Endothelial cell (in vitro differentiated cells): ENCODE measurements at places on chromosomes 6 and 20. TPM values are rescaled to one million over a fixed set of nuclear protein-coding genes. Genes with fewer than 3 reads are reported as not detected.

The PRDM13 gene
- total RNA-seq: not detected

The OR2H1 gene
- not detected for total RNA-seq

The PHACTR1 gene
- 39.9 TPM for total RNA-seq

The PAX1 gene
- total RNA-seq: not detected

The HFE gene
- total RNA-seq: 1.2 TPM

The GCLC gene
- 28.7 TPM for total RNA-seq

The KCNQ5 gene
- 0.08 TPM for total RNA-seq

DNA sequence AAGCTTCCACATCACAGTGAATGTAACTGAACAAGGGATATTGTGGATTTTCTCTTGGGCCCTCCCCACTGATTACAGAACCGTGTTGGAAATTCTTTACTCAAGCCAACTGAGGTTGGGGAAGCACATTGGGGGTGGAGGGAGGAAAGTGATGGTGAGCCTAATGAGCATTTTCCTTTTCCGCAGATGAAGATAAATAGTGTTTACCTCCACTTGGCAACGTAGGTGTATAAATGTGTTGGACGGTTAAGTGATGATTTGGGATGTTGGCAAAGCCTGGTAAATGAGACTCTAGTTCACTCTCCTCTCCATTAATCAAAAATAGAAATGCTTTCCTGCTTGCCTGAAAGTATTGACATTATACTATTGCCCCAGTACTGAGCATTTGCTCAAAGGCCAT lies 27.1 kb upstream of the NRN1 start:
- DNase-seq: no peak

GRCh38 chr6:3377536-3378397 lies 79.1 kb downstream of the SLC22A23 start:
- DNase-seq: no peak

DNA sequence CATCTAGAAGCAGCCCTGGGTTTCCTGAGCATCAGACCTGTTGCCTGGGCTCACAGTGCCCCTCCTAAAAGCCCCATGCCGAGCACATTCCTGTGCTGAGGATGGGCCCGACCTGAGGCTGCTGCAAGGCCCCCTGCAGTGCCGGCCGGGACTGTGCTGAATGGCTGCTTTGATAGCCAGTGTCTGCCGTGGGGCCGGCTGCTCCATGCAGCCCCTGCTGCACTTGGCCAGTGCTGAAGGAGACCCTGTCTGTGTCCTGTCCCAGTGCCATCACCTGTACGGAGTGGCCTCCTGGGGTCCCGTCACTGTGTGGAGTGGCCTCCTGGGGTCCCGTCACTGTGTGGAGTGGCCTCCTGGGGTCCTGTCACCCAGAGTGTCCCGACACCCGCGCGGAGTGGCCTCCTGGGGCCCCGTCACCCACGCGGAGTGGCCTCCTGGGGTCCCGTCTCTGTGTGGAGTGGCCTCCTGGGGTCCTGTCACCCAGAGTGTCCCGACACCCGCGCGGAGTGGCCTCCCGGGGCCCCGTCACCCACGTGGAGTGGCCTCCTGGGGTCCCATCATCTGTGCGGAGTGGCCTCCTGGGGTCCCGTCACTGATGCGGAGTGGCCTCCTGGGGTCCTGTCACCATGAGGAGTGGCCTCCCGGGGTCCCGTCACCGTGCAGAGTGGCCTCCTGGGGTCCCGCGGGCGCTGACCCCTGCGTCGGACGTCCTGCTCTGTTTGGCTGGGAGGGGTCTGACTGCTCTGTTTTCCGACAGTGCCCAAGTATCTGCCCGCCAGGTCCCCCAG lies 7.0 kb downstream of the COL9A3 start:
- no peak for DNase-seq

DNA sequence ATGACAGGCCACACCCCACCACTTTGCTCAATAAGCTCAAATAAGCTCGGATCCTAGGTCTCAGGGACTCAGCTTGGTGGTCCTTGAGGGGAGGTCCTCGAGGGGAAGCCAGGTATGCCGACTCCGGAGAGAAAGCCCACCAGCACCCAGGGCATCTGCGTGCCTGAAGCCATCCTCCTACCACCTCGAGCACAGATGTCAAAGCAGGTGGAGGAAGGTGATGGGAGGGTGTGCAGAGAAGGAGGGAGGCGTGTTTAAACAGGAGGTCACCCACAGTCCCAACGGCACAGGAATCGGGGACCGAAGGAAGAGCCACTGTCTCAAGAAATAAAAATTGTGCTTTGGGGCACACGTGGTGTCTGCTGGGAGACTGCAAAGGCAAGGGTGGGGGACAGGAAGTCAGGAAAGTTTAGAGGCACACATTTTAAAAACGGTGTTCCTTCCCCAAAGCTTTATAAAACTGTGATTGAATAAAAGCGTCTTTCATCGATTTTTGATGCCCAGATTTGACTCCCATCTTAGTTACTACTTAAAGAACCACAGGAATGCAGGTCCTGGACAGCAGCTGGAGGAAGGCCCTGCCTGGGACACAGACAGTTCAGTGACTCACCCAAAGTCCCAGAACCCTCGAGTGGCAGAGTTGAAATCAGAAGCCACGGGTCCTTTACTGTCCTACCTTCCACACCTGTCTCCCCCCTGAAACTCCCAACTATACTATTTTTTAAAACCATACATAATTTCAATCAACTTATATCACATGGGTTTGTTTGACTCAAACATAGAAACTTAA lies 221.0 kb upstream of the PDE10A start:
- DNase-seq: no peak

GRCh38 chr6:122050242-122050755 lies 349.2 kb upstream of the HSF2 start:
- DNase-seq: no peak

DNA sequence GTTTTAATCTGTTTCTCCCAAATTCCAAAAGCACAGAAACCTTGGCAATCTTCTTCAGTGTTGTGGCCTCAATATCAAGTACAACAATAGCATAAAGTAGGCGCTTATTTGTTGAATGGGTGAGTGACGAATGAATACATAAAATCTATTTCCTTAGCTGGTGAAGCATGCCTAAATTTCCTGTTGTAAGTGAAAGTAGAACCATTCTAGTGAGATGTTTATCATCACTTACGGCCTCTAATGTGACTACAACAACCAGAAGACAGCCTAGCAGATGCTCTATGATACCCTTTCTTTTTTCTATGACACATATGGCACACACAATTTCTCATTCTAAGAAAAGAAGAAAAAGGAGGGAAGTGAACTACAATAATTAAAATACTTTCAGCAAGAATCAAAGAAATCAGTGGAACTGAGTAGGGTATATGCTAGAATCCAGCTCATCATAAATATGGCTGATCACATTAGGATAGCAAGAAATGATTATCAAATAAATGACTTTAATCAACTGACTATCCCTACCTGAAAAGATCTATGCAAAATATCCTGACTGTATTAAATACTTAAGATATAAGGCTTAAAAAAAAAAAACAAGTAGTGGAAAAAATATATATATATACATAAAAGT lies 67.4 kb downstream of the BTBD9 start:
- DNase-seq: no peak

- DNase-seq: no peak
These were observed 25.7 kb upstream of the EMILIN3 start for GRCh38 chr20:41392295-41392694.

- no peak for DNase-seq
These were observed 66.3 kb downstream of the ATXN1 start for GRCh38 chr6:16694781-16695578.

DNA sequence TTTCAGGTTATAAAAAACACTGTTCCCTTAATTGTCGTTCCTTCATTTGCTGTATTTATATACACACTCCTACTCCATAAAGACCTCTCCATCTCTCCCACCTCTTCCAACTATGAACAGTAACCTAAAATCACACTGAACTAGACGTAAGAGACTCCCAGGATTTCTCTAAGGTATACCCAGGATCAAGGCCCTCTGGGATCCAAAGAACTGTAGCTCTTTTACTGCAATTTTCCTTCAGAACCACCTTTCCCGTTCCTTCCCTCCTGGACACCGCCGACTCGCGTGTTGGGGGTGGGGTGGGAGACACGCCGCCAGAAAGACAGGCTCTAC lies 680 bp downstream of the LATS1 start:
- no peak for DNase-seq

DNA sequence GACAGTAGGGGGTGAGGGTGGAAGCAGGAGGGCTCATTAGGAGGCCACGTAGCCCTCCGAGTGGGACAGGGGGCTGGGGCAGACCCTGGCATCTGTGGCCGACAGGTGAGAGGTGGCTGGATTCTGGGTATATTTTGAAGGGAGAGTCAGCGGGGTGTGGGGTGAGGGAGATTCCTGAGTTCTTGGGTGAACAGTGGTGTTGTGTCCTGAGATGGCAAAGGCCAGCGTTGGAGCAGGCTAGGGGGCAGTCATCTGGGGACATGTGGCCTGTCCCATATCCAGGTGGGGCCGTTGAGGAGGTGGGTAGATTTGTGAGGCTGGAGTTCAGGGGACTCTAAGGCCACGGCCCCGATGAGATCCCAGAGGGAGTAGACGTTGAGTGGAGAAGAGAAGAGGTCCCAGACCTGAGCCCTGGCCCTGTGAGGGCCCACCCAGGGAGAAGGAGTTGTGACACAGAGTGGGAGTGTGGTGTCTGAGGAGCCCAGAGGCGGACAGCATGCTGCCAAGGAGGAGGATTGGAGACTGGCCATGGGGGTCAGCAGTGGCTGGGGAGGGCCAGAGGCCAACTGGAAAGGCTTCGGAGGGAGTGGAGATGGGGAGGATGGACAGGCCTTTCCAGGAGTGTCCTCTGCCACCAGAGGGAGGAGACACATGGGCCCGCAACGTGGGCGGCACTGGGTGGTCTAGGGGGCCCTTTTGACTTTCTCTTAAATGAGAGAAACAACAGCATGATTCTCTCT lies 19.6 kb downstream of the PACSIN1 start:
- DNase-seq: no peak

- no peak for DNase-seq
These were observed 221.4 kb upstream of the PLN start for GRCh38 chr6:118326712-118327111.

DNA sequence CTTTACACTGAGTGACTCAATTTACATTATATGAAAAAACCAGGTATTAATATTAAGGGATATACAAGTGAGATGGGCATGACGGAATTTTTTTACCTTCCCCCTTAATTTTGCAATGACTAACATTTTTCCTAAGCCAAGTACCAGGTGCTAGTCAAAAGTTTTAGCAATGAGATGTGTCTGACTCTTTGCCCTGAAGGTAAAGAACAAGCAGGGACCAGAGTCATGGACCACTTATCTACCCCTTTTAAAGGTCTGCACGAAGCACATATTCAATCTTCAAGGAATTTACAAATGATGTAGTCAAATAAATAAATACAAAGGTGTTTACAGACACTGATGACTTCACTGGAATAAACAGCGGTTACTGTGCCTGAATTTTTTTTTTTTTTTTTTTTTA lies 1.4 kb downstream of the GLO1 start:
- DNase-seq: no peak

DNA sequence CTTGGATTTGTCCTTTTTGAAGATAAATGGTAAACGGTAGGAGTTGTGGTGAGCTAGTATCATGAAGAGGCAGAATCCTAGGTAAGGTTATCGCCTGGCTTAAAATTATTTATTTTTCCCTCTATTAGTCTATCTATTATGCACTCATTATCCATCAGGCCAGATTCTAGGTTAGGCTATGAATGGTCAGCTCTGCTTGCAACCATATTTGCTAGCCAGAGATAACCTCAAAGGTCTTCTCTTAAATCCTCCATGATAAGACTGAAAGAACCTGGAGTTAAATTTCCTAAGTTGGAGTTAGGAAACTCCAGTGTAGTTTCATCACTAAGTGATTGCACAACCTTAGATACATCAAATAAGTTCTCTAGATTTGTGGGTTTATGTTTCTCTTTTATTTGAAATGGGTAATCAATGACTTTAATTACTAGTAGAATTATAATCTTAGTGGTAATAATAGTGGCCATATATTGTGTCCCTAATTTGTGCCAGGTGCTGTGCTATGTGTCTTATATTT lies 302.1 kb upstream of the RUNX2 start:
- no peak for DNase-seq

DNA sequence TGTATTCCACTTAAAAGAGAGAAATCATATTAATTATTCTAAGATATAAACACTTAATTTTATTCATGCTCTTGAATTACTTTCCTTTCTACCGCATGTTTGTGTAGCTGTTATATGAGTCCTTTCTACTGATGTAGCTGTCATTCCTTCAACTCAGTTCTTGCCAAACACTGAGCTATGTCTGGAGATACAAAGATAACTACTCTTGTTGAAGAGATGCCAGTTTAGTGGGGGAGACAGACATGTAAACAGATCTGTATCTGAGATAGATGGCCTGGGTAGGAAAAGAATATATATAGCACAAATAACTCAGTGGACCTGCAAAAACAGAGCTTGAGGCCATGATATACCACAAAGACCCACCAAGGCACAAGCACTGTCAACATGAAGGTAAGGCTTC lies 157.3 kb downstream of the BTBD9 start:
- no peak for DNase-seq
